ENCODE measurements at places on chromosomes 5 and 9.

GRCh38 chr9:124801356-124801755, 24.4 kb downstream of the OLFML2A start:
- no peak for DNase-seq

DNA sequence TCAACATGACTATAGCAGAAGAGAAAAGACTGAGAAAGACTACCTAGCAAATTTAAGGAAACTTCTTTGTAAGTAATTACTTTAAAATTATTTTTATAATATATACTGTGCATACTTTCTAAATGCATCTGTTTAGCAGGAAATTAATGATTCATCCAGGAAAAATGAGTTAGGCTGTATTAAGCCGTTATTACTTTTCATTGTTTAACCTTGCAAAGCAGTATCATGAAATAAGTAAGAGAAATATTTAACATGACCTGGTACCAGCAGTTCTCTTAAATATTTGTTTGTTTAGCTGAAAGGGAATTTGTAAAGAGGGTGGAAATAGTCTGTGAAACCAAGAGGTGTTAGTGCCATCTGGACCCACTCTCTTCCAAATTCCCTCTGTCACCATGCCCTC, 175.0 kb downstream of the GNAQ start:
- DNase-seq = no peak

DNA sequence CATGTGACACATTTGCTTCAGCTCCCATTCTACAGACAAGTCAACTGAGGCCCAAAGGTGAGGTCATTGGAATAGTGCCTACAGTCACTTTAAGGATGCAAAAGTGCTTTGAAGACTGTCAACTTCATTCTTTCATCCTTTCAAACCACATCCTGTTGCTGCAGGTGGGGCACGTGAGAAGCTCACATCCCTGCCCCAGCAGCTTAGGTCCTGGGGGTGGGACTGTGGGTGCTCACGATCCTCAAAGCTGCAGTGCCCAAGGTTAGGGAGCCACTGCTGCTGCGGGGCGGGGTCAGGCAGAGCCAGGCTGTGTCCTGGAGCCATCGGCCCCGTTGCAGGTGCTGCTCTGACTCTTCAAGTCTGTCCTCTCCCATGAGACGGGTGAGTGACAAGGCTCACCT, 57.9 kb upstream of the IER5L start:
- DNase-seq = peak; percentile 92

DNA sequence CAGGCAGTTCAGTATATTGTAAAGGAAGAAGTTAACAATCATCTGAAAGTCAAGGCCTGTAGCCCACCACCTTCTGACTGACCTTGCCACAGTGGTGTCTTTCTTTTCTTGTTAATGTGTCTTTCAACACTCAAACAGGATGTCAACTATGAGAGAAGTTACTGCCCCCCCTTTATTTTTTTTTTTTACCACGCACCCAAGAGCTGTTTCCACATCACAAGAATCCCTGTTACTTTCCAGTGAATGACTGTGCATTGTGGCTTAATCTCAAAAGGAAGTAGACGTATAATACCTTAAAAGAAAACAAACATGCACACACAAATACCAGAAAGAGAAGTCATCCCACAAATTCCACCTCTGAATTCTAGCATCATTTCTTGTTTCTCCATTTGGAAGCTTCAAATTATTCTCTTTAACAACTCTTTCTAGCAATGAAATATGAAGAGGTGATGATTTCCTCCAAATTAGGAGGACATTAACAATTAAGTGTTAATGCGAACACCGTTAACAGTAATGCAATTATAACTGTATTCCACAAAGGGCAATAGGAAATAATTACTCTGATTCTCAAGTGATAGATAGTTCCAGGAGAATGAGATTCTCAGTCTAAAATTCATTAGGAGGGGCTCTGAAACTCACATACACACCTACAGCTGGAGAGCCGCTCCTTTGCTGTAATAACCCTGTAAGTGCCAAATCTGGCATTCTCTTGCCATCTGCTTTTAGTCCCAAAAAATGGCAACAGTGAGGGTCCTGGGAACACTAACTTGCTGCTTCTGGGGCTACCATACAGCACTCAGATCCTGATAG, 201.0 kb downstream of the EFNA5 start:
- DNase-seq = no peak

GRCh38 chr5:150562832-150563231, 54.9 kb downstream of the NDST1 start:
- peak; percentile 59 for DNase-seq

- DNase-seq = no peak
Measured at GRCh38 chr9:135056541-135056940, 30.9 kb upstream of the OLFM1 start.

Measured in RPMI8226 (cell line).